ENCODE measurements at places on chromosomes 4 and X.
A peak's percentile ranks its signal among the peaks of the same experiment; 100 is the strongest.

DNA sequence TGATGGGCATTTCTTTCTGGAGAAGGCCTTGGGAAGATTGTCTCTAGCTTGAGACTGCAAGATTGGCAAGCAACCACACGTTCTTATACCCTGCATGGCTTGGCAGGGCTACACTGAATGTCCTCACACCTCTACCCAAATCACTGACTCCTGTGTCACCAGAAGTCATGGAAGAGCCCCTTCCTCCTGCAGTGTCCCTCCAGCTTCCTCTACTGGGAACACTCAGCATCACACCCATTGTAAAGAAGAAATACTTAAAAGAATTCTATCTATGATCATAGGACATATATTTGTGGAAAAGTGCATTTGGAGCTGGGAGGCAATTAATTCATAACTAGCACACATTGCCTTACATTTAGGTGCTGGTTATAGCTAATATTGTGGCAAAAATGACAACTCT lies 113.1 kb downstream of the CCSER1 start:
- no peak for DNase-seq

- no peak for DNase-seq
These were observed 2.6 kb downstream of the UVSSA start for GRCh38 chr4:1349359-1350168.

DNA sequence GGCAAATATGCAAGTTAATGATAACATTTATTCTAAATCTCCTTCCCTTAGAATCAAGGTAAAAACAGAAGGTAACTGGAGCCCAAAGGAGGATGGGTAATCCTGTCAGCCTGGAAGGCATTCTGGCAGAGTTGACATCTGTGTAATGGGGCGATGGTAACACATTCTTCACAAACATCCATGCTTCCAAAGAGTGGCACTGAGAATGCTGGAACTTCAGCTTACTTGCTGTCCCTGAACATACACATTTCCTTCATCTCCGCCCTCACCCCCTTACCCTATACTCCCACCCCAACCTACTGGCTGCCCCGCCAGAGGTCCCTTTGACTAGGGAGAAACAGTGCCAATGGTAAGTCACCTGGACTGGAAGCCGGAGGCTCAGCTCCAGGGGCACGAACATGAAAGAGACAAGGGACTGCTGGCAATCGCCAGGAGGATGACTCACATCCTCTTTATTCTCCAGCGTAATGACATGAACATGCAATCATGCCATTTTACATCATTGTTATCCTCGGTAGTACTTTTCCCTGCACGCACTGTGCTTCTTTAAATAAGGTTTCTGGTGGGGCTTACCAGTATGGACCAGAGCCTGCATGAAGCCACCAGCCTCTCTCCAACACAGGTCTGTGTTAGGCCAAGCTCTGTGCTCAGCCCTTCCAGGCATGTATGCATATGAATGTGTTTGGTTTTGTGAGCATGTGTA lies 694.2 kb upstream of the TENM3 start:
- no peak for DNase-seq

DNA sequence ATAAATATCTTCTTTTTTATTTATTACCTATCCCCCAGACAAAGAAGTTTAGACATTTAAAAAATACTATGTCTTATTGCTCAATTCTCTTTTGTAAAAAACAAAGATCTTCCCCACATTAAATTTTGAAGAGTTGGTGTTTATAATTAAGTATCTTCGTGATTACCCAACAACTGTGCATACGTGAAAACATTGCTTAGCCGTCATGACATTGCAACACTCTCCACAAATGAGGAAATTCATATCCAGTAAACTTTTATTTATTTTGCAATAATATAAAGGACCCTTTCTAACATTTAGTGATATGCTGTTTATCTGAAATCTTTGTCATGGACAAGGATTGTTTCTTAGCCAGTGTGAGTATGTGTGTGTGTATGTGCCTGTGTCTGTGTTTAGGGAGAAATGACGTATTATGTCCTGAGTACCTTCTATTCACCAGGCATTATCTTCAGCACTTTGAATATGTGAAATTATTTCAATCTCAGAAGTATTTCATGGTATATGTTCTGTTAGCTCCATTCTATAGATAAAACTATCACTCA lies 26.1 kb upstream of the EREG start:
- no peak for DNase-seq

GRCh38 chrX:132757066-132757623 lies 201.3 kb downstream of the HS6ST2 start:
- no peak for DNase-seq

- no peak for DNase-seq
These were observed 111.7 kb downstream of the AMER1 start for GRCh38 chrX:64093761-64094160.

DNA sequence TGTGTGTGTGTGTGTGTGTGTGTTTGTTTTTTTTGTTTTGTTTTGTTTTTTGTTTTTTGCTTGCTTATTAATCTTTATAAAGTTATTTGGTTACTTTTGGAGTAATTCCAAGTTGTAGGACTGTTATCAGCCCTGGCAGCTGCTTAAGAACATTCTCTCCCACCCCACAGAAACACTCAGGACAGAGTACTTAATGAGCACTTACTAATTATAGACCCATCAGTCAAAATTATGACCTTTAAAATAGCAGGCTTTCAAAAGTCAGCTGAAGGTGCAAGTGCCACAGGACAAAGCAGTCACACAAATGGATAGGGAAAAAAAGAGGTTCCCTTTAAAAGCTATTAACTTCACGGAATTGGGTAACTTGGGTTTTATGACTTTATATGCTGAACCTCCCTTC lies 69.0 kb downstream of the BEND2 start:
- DNase-seq: no peak

DNA sequence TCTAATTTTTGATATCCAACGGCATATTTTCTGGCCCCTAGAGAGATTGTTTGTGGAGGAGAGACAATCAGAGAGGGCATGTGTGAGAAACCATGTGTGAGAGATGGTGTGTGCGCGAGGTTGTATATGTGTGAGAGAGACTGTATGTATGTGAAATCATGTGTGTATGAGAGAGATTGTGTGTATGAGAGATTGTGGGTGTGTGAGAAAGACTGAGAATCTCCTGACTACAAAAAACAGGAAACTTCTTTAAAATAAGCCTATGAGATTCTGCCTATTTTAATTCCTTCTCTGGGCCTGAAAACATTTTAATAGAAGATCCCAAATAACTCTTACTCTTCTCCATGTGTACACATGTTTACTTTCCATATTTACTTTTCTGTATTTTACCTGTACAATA lies 1.5 kb upstream of the FAM241A start:
- DNase-seq: no peak

- no peak for DNase-seq
These were observed 85.9 kb downstream of the UNC5C start for GRCh38 chr4:95462921-95463320.

- no peak for DNase-seq
These were observed 34.4 kb upstream of the GK2 start for GRCh38 chr4:79442422-79442821.

GRCh38 chr4:176134670-176135069 lies 60.7 kb downstream of the SPATA4 start:
- DNase-seq: no peak

DNA sequence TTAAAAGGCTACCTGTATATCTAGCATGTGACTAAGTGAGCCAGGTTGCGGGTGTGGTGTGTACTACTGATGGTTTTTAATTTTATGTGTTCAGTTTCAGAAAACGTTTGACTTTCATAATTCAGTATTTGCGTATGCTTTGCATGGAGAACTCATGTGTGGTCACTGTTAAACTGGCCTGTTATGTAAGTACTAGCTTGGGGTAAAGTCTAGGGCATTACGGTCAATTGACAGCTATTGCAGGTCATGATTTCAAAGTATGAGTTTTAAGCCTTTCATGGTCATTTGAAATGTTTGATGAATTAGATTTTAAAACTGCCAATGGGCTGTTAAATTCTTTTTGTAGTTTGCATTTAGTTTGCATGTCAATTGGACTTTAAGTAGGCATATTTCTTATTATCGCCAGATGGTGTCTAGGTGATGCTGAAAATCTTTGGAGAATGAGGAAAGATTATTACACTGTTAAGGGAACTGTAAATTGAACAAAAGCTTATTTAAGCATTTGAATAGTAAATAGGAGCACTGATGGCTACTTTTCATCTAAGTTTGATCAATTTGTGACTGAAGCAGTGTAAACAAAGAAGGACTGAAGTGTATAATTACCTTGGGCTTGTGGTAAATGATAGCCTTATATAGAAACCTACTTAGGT lies 563.4 kb downstream of the DACH2 start:
- DNase-seq: no peak

DNA sequence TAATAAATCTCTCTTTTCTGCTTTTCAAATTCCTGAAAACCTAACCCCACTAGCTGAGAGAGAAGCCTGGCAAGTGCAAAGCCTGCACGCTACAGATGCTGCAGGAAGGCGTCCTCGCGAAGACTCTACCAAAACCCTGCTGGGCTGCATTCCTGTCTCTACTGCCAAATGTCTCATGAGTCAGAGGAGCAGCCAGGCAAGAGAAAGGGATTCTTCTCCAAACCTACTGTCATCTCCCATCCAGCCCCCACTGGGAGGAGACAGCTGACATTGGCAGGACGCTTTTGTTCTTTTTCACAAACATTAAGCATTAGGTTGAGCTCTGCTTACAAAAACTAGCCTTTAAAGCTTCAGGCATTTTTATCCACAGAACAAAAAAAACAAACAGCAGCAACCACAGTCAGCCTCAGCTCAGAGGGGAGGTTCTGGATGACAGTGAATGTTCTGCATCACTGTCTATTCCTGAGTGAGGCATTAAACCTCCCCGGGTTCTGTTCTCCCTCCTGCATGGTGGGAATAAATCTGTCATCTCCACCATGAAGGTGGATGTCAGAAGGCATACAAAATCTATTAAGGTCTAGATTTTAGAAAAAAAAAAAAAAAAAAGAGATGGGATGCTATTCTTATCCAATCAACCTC lies 18.0 kb downstream of the CRMP1 start:
- DNase-seq: no peak

DNA sequence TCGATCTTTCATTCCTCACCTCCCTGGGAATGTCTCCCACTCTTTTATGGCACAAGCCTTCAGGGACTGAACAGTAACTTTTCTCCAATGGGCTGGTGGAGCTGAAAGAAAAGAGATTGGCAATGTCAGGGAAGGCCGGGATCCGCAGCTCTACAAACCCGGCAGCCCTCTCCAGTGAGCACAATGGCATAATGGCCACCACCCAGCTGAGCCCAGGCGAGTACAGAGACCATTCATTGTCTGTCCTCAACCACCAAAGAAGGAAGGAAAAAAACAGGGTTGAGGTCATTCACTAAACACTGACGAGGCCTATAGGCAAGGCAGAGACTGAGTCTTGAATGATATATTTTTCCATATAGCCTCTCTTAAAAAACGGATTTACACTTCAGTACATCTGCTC lies 3.6 kb downstream of the GEMIN8 start:
- no peak for DNase-seq

GRCh38 chr4:89021062-89021461 lies 35.9 kb downstream of the FAM13A start:
- no peak for DNase-seq

- peak; percentile 75 for DNase-seq
These were observed 31.2 kb downstream of the WDR1 start for GRCh38 chr4:10085386-10085785.
